ENCODE measurements at places on chromosomes 5 and 9. TPM values are rescaled to one million over a fixed set of nuclear protein-coding genes. Genes with fewer than 3 reads are reported as not detected.

Gene IGIP
- total RNA-seq, result 26.6 TPM

Gene CCL19
- 15.2 TPM for total RNA-seq

Gene CNOT6
- total RNA-seq, result 22.6 TPM

Gene AJM1
- total RNA-seq, result 5.9 TPM

DNA sequence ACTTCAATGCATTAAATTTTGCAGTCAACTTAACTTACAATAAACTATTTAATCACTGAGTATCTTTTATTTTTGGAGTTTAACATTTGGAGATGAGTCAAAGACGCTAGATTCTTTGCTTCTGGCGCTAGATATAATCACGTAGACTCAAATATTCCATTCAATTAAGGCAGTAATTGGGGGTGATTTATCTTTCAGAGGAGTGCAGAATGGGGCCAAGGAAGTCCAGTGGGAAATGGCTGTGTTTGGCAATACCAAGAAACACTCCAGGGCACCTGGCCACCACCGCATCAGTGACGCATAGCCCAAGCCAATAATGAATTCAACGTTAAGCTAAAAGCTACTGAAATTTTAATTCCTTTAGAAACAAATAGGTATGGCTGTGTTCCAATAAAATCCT is 81.2 kb downstream of the PHAX start:
- peak; percentile 88 for DNase-seq

DNA sequence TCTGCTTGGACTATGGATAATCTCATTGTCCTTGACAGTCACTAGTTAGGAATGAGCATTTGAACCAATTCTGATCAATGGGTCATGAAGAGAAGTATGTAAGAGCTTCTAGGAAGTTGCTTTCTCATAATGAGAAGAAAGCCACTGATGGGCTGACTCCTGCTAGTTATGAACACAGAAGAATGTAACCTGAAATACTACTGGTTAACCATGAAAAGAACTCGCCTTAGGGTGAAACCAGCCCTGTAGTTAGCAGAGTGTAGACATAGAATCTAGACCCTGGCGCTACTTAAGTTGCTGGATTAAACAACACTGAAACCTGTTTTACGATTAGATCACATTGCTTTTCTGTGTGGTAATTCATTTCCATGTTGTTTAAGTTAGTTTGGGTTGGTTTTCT is 26.6 kb downstream of the SLF1 start:
- DNase-seq, result no peak

DNA sequence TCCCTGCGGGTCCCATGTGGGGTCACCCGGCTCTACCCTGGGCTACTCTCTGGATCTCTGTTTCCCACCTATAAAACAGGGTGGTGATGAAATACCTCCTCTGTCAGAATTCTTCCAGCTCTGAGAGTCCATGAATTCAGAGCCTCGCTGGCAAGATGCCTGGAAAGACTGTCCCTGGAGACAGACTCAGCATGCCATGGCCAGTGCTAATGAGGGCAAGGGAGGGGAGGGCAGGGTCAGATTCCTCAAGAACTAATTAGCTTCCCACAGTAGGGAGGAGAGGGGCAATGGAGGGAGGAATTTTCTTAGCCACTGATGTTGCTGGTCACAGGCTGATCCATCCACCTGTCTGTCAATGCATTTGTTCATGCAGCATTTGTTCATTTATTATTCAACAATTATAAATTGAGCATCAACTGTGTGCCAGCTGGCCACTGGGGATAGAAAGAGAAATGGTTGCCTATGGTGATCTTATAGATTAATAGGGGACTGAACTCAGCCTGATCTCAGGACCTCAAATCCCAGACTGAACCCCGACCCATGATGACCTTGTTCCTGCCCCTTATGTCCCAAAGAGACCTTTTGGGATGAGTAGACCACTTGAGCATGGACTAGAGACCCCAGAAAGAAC is 4.7 kb downstream of the SYNPO start:
- DNase-seq, result peak; percentile 93

DNA sequence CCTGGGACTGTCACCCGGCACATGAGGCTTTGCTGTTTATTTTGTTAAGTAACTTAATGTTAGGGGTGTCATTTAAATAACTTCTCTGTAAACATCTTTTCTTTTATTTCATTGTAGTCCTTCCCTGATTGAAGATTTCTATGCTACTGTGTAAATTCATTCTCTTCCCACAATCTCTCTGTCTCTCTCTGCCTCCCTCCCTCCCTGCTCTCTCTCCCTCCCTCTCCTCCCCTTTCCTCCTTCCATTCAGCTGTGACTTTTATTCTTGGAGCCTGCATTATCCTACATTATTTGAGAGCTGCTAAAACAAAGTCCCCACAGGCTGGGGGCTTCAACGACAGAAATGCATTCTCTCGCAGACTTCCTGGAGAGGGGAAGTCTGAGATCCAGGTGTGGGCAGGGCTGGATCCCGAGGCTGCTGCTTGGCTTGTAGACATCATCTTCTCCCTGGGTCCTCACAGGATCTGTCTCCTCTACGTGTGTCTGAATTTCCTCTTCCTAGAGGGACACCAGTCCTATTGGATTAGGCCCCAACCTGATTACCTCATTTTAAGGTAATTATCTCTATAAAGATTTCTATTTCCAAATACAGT is 18.4 kb downstream of the UBE2QL1 start:
- DNase-seq, result no peak

GRCh38 chr9:104868687-104869404 is 59.1 kb downstream of the ABCA1 start:
- DNase-seq, result peak; percentile 92
